ENCODE measurements at places on chromosomes 13 and 19.

- DNase-seq, result peak; percentile 57
Measured at GRCh38 chr19:28466107-28467045, 746.6 kb downstream of the UQCRFS1 start.

DNA sequence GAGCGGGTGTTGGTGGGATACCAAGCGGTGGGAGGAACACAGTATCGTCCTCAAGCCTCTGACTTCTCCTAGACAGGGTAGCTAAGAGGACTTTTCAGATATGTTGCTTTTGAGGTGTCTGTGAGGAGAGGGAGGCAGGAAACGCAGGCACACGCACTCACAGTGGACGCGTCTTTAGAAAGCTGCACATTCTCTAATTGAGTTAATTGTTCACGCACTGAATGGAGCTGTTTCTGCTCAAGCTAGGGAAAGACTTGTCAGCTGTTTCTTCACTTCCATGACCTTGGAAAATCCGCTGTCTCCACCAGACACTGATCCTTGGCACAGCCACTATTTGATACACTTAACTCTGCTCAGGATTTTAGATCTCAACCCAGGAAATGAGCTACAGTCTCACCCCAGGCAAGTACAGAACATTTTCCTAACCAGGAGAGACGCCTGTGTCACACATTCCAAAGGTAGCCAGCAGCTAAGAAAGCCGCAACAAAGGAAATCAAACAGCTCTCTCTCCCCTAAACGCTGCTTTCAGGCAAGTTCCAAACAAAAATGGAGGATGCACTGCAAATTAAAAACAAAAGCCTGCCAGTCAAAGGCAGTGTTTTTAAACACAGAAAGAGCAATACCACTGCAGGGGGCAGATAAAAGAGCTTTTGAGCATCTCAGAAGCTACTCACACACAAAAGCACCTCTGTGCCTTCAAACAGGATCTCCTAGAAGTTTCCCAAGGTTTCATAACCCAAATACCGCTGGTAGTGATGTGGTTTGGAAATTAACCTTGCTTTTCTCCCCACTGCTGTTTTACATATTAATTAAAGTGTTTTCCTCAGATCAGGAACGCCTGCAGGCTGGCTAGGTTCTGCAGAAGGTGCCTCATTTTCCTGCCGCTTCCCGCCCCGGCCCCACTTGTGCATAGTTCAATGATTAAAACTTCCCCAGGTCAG is 57.3 kb downstream of the IRS2 start:
- no peak for DNase-seq

- DNase-seq, result no peak
Measured at GRCh38 chr13:42247883-42248282, 24.1 kb upstream of the AKAP11 start.

DNA sequence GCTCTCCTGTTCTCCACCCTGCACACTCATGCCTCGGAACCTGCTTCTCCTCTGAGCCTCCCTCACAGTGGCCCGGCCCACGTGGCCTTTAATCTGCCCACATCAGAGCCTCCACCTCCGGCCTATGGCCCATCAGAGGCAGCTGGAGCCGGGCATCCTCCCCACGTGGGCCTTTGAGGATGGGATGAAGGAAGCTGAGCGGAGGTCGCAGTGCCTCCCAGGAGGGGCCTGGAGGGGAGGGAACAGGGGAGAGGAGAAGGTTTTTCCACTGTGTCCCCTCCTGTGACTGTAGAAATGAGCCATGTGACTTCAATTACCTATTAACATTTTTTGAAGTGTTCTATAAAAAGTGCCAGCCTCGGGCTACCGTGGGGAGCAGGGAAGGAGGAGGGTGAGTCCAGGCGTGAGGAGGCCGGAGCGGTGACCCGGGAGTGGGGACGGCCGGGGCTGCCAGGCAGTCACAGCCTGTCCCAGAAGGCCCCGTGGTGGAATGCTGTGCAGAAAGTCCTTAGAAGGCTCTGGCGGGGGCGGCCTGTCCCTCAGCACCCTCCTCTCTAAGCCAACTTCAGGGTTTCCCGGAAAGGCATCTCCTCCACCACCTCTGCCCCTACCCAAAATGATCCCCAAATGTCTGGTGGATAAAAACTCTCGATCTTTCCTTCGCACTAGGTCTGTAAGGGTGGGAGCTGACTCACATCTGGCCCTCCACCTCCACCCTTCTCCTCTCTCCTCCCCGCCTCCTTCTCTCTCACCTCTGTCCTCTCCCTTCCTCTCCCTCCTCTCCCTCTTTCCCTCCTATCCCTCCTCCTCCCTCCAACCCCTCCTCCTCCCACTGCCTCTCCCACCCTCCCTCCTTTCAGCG is 24.8 kb upstream of the SLC1A5 start:
- no peak for DNase-seq

DNA sequence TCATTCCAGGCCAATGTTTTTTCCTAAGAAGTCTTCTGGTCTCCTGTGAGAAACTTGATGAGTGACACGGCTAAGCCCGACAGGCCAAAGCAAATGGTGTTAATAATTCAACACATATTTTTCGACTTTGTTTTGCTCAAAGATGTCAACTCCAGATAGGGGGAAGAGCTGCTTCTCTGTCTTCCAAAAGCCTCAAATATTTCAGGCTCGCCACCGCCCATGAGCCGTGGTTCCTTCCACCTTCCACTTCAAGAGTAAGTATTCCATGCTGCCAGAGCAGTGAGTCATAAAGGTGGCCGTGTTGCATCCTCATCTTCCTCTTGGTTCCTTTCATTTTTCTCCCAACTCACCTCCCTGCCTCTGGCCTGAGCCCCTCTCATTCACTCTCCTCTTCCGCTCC is 272.6 kb downstream of the EFNB2 start:
- no peak for DNase-seq

All from NCI-H2029 treated with DMSO at 0.1 percent for 48 hours (cell line).